ENCODE measurements at places on chromosomes 3 and 15. TPM values are rescaled to one million over a fixed set of nuclear protein-coding genes. Genes with fewer than 3 reads are reported as not detected.

ADGRG7 gene
- not detected for total RNA-seq

NDUFAF3 gene
- total RNA-seq = 83.8 TPM

MINDY2 gene
- 20.6 TPM for total RNA-seq

- peak; percentile 21 for DNase-seq
Measured at GRCh38 chr3:46901061-46901460, 23.5 kb downstream of the PTH1R start.

DNA sequence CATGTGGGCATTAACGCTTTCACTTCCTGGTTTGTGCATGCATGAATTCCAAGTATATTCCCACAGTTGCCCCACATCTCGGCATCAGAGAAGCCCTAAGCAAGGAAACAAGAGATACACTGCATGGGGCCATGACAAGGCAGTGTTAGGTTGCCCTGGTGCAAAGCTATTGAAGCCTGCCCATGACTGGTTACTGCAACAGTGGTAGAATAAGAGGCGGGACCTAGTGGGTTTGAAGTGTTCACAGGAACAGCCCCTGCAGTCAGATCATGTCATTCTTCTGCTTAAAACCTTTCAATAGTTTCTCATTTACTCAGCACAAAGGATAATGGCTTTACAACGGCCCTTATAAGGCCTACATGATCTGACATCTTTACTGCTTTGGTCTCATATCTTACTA is 80.9 kb upstream of the TOPAZ1 start:
- no peak for DNase-seq

Measured in left lung (tissue), 14 donors.